ENCODE measurements at places on chromosomes 2 and 18.

DNA sequence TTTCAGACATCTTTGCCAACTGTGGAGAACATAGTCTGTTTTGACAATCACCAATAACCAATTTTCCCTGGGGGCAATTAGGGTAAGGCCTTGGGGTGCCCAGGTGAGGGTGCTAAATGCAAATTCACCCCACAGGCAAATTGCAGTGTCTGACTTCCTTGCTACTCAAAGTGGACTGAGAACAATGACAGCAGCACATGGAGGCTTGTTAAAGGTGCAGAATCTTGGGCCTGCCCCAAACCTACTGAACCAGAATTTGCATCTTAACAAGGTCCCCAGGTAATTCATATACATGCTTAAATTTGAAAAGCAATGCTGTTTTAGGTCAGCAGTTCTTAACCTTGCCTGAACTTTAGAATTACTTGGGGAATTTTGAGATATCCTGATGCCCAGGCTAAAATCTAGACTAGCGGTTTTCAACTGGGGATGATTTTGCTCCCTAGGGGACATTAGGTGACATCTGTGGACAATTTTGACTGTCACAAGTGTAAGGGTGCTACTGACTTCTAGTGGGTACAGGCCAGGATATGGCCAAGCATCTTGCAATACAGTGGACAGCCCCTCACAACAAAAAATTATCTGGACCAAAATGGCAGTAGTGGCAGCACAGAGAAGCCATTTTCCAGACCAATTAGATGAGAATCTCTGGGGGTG lies 80.2 kb upstream of the GCFC2 start:
- DNase-seq, result no peak

- no peak for DNase-seq
Measured at GRCh38 chr2:82959727-82960126, 1499.4 kb downstream of the SUCLG1 start.

DNA sequence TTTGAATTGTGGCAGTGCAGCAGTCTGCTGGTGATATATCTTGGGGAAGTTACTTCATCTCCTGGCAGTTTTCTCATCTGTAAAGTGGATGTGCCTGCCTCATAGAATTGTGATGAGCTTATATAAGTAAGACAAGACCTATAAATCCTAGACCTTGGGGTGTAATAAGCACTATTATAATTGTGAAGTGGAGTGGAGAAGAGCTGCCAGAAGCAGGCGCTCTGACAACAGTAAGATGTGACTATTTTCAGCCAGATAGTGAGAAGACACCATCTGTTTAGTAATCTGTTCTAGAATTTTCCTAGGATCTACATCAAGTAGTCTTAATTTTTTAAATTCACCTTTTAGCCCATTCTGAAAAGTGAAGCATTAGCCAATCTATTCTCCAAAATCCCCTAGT lies 85.6 kb upstream of the TSPYL6 start:
- DNase-seq, result no peak

DNA sequence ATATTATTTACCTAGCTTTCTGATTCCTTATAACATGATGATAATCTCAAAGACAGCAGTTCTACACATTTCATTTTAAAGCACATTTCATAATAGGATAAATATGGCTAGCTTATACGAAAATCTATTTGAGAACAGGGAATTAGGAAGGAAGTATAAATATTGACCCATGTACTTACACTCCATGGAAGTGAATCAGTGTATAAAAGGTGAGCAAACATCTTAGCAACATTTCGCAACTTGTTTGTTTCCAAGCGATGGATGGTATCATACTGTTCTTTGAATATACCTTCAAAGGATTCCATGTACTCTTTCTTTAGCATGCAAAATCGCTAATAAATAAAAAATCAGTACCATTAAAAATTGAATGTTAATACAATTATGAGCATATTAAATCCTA lies 53.1 kb downstream of the CWC22 start:
- peak; percentile 29 for DNase-seq

DNA sequence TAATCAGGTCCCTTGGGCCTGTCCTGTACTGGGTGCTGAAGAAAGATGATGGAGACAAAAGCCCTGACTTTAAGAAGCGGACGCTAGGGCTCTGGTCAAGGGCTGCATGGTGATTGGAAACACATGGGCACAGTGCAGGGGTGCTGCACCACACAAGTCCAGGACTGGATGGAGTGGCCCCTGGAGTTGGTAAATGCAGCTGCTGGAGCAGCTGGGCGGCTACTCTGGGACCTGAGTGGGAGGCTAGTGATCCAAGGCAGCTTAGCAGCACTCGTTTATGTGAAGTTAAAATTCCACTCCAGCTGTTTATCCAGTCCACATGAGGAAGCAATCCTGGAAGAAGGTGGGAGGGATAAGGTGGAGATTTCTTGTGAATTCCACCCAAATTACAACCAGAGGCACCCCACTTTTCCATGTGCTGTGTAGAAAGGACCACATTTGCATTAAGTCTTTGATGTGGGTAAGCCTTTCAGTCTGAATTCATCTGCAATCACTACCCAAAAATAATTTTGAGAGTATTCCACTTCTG lies 24.9 kb downstream of the MERTK start:
- DNase-seq, result no peak

DNA sequence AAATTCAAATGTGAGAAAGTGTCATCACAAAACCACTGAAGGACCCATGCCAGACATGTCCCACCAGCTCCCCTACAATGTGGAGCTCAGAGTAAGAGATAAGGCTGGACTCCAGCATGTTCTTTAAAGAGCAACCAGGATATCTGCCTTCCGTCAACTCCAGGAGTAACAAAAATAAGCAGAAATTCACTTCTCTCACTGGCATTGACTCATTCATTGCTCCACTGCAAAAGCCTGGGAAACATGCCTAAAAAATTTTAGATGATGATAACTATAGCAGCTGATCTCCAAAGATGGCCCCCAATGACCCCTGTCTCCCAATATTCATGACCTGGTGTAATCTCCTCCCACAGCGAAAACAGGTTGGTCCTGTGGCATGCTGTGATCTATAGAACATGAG lies 314.5 kb downstream of the NCKAP5 start:
- no peak for DNase-seq

DNA sequence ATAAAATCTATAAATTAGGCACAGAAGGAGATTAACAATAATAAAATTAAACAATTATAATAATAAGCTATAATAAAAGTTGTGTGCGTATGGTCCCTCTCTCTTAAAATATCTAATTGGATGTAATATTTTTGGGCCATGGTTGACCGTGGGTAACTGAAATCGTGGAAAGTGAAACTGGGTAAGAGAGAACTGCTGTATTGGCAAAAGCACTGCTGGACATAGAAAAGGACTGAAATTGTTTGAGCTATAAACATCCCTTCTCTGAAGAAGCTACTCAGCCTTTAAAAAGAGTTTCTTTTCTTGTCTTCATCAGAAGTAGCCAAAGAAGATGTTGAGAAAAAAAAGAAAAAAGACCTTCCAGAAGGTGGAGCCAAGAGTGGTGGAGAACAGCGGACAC lies 379.4 kb downstream of the ZNF521 start:
- DNase-seq, result no peak

- DNase-seq, result peak; percentile 72
Measured at GRCh38 chr2:9004338-9005204, 1.1 kb upstream of the MBOAT2 start.

- DNase-seq, result peak; percentile 57
Measured at GRCh38 chr2:41194230-41194629, 742.3 kb upstream of the SLC8A1 start.

DNA sequence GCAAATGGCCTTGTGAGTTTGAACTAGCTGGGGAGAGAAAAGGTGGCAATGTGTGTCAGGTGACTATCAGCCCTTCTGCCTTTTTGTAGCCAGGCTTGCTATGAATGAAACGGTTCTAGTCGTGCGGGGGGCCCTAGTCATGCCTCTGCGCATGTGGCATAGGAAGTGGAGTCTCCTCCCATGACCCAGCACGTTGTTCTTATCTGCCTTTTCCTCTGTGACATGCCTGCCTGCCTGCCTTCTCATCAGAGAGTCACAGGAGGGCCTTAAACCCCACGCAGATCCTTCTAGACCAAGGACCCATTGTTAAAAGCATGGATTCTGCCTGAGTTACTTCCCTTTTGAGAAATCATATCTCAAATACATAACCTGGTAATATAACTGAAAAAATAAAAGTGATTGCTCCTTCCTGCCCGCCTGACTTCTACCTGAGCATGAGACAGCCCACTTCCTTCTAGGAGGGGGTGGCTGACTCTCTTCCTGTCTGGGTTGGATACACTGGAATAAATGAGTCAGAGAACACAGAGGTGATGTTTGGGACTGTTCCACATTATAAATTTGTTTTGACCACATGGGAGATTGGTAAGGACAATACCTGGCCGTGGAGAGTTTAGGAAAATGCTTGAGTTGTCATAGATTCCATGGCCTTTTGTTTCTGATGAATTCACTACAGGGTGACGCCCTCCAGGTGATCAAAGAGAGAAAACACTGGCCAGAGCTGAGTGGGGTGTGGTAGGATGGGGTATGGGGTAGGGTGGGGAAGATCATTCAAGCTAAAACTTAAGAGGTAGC lies 49.8 kb downstream of the FBLN7 start:
- DNase-seq, result peak; percentile 37

- DNase-seq, result no peak
Measured at GRCh38 chr2:152470861-152471854, 136.2 kb downstream of the FMNL2 start.

GRCh38 chr2:98015671-98016070 lies 19.9 kb upstream of the TMEM131 start:
- DNase-seq, result no peak

DNA sequence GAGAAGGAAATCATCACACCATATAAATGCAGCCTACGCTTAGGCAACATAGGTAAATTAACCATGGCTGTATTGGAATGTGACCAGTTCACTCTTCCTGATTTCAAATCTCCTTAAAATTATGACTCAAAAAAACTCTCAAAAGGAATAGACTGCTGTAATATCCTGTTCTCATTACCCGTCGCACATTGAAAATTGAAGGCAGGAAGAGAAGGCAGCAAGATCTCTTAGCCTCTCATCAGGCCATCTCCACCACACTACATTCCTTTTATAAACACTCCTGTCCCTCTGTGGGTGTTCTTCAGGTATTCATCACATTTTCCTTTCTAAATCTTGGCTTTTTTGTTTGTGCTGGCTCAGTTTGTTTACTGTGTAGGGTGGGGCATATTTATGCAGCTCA lies 83.2 kb downstream of the PPP1R1C start:
- DNase-seq, result no peak

- no peak for DNase-seq
Measured at GRCh38 chr2:197713271-197713670, 8.1 kb downstream of the MARS2 start.

- peak; percentile 74 for DNase-seq
Measured at GRCh38 chr2:26144953-26145680, 27.8 kb upstream of the GAREM2 start.

DNA sequence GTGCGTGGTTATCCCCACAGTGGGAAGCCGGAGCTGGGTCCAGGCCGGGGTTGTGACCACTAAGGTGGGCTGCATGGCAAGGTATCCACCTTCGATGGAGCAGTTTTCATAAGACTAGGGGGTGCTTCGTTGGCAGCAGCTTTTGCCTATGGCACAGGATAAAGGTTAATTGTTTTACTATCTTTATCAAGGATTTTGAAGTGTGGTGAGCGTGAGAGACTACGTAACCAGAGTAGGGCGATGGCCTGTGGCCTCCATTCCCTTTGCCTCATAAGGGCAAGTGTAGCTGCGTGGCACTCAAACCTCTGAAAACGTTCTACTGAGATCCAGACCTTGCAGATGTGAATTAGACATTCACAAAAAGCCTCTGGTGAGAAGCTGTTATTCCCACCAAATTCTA lies 206.6 kb downstream of the ACKR3 start:
- no peak for DNase-seq

DNA sequence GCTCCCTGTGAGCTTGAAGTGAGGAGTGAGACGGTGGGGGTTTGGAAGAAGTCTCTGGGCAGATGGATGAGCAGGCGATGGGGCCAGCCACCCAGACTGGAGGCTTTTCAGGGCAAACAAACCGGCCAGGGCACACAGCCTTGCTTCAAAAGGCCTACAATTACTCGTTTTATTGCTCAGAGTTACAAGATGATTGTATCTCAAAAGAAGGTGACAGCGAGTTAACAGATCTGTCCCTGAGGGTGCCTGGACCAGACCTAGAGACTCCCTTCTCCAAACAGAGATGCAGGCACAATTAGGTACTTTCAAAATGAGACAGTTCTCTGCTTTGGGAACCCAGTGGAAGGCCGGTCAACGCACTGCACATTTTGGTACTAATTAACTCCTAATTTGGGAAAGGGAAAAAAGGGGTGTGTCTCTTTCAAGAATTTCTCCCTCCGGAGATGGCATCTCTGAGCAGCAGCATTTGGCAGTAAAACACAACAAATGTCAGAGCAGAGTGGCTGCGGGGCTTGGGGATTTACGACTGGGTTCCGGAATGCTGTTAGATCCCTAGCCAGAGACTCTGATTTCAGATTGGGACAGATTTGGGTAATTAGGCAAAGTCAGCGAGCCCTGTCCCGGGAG lies 226.7 kb downstream of the TTC32 start:
- DNase-seq, result no peak

- DNase-seq, result no peak
Measured at GRCh38 chr2:60544062-60544461, 9.4 kb downstream of the BCL11A start.

GRCh38 chr2:85210511-85210910 lies 77.3 kb downstream of the TCF7L1 start:
- DNase-seq, result no peak

DNA sequence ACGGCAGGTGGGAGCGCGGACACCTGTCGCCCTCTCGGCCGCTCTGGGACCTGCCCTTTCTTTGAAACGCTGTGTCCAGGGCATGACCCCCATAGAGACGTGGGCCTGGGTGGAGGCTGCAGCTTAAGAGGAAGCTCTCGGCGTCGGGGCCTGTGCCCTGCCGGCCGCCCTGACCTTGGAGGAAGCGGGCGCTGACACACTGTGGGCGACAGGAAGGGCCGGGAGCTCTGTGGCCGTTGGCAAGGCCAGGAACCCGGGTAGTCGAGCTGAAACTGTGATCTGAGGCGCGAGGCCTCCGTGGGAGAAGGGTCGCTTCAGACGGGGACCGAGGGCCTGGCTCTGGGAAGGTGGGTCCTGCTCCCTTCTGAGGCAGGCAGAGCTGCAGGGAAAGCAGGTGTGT lies 28.2 kb downstream of the KCNG2 start:
- no peak for DNase-seq

GRCh38 chr2:204126705-204127104 lies 190.1 kb downstream of the ICOS start:
- DNase-seq, result no peak

GRCh38 chr2:191878548-191879279 lies 31.8 kb upstream of the CAVIN2 start:
- DNase-seq, result peak; percentile 69

DNA sequence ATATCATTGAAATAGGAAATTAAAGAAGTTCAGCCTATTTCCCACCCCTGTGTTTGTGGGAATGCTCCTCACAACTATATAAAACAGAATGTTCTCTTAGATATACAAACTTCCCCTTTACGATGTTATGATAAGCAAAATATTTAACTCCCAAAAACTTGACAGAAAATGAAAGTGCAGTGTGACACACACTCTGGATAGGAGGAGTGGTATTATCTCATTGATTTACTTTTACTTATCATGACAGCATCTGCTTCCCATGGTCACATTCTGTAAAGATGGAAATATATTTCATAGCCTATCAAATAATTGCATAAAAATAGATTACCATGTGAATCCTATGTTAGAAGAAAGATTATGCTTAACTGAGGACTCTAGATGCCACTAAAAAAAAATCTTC lies 96.6 kb upstream of the STK17B start:
- no peak for DNase-seq

All from MCF 10A (cell line).